ENCODE measurements at places on chromosomes 5 and 9. TPM values are rescaled to one million over a fixed set of nuclear protein-coding genes. Genes with fewer than 3 reads are reported as not detected.
A peak's percentile ranks its signal among the peaks of the same experiment; 100 is the strongest.

Gene KIF4B
- not detected for total RNA-seq

Gene ANKRD20A1
- total RNA-seq: 1.7 TPM

DNA sequence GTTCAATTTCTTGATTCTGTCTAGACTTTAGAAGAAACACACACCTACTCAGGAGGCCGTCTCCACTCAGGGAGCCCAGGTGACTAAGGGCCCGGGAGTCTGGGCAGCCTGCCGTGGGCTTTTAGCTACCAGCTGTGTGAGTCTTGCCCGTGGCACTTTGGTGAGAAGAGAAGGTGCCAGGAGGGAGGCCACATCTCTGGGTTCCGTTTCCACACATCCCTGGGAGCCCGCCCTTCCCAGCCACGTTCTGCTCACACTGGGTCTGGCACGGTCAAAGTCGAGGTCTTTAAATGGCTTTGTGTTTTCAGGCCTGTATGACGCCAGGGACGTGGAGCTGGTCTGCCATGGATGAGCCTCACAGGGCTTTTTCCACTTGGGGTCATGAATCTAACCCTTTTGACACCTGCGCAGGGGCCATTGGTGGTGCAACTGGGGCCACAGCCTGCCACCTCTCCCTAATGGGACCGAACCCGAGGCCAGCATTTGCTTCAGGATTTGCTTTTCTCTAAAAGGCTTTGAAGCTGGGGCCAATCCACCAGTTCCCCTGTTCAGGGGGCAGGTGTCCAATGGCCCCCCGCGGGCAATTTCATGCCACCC is 17.2 kb upstream of the FCN2 start:
- no peak for DNase-seq

DNA sequence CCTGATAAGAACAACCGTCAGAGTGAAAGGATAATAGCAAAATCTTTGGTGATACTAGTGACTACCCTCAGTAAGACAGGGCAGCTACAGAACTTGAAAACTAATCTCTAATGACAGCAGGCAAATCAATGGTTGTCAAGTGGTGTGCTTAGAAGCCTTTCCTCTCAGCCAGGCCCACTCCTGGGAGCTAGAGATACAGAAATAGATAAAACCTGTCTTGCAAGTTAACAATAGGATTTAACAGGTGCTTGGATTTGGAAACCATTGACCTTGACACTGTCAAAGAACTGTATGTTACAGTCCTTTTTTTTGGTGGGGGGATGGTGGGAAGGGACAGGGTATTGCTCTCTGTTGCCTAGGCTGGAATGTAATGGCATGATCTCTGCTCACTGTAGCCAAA is 118.6 kb downstream of the BASP1 start:
- no peak for DNase-seq

GRCh38 chr5:137462265-137462590 is 36.9 kb downstream of the SPOCK1 start:
- DNase-seq: no peak

DNA sequence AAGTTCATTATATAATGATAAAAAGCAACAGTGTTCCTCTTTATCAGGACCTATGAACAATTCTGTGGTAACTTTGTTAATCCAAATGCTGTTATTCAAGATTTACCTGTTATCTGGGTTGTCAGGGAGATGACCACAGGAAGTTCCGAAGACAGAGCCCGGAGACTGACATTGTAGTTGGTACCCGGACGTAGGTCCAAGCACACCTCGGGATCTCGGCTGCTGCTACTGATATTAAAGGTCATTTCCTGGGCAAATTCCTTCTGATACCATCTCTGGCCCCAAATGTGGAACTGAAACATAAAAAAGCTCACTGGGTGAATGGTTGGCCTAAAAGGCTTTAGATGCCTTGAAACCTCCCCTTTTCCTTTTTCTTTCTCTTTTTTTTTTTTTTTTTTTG is 96.7 kb downstream of the SUSD1 start:
- no peak for DNase-seq

GRCh38 chr5:106017243-106017857 is 1653.4 kb downstream of the EFNA5 start:
- DNase-seq: no peak

- DNase-seq: no peak
Measured at GRCh38 chr5:171907725-171908343, 98.6 kb downstream of the FBXW11 start.

DNA sequence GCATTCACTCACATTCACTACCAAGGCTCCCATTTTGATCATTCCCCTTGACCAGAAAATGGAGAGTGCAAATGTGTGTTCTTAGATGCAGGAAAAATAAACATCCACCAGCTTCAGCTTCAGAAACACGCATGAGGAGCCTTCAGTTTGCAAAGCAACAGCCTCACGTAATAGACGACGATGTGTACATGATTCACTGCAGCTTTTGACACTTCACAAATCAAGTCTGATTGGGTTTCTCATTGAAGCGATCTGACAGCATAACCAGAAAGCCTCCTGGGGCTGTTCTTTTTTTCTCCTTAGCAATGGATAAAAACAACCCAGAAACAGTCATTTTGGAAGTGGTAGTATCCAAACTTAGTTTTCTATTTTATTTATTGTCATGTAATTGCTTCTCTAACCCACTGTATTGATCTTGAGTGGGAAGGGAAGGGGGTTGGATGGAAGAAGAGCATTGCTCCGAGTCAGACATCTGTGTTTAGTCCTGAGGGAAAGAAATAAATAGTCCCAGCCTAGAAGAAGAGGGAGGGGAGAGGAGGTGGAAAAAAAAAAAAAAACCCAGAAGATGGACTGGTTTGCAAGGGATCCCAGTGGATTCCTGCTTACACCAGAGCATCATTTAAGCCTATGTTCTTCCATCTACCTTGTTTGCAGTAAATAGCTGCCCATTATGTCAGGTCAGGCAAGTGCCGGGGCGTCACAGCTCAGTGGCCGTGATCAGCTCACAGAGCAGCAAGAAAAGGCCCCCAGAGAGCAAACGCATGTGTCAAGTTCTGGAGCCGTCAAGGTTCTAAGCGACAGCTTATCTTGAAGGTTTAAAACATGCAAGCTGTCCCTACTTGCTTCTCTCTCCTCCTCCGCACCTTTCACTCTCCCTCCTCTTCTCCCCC is 190.2 kb upstream of the SNX2 start:
- DNase-seq: no peak

GRCh38 chr5:150710165-150710564 is 9.3 kb upstream of the RBM22 start:
- DNase-seq: no peak

- peak; percentile 82 for DNase-seq
Measured at GRCh38 chr5:61631438-61631941, 299.4 kb downstream of the ZSWIM6 start.

- no peak for DNase-seq
Measured at GRCh38 chr5:51821697-51822096, 438.4 kb downstream of the ISL1 start.

- no peak for DNase-seq
Measured at GRCh38 chr5:150358261-150359095, 981 bp downstream of the TCOF1 start.

- no peak for DNase-seq
Measured at GRCh38 chr5:151904909-151905308, 19.7 kb downstream of the GLRA1 start.

GRCh38 chr5:158320178-158320674 is 461.3 kb upstream of the CLINT1 start:
- no peak for DNase-seq
